ENCODE measurements at places on chromosomes 3 and 15. TPM values are rescaled to one million over a fixed set of nuclear protein-coding genes. Genes with fewer than 3 reads are reported as not detected.

DNA sequence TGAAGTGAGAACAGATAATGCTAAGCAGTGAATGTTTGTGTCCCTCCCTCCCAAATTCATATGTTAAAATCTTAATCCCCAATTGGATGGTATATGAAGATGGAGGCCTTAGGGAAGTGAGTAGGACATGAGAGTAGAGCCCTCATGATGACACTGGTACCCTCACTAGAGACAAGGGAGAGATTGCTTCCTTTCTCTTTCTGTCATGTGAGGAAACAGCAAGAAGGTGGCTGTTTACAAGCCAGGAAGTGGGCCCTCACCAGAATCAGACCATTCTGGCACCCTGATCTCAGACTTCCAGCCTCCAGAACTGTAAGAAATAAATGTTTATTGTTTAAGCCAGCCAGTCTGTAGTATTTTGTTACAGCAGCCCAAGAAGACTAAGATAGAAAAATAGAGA, 209.5 kb downstream of the SATB1 start:
- no peaks in the 10 kb centered on the region for H3K27me3 ChIP-seq
- no peak for DNase-seq
- no peaks in the 10 kb centered on the region for H3K4me1 ChIP-seq
- H3K36me3 ChIP-seq = no peaks in the 10 kb centered on the region
- no peak overlapping the region for H3K4me3 ChIP-seq

DNA sequence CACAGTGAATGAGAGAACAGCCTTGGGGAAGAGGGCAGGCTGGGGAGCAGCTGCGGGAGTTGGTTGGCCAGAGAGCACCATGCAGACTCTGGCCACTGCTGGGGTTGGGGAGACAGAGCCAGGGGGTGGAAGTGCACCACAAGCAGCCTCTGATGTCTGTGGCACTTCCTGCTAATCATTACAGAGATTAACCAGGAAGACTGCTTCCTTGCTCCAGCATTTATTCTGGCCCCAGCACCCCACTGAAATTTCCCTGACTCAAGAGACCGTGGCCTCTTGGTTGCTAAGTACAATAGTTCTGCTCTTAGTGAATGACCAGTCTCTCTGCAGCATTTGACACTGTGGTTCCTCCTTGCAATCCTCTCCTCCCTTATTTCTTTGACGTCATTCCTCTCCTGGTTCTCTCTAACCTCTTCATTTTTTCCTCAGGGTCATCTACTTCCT, 266.2 kb upstream of the ROPN1 start:
- no peaks in the 10 kb centered on the region for H3K4me1 ChIP-seq
- H3K36me3 ChIP-seq = no peaks in the 10 kb centered on the region
- H3K27me3 ChIP-seq = no peaks in the 10 kb centered on the region
- H3K27ac ChIP-seq = no peak overlapping the region
- H3K4me3 ChIP-seq = no peak overlapping the region

DNA sequence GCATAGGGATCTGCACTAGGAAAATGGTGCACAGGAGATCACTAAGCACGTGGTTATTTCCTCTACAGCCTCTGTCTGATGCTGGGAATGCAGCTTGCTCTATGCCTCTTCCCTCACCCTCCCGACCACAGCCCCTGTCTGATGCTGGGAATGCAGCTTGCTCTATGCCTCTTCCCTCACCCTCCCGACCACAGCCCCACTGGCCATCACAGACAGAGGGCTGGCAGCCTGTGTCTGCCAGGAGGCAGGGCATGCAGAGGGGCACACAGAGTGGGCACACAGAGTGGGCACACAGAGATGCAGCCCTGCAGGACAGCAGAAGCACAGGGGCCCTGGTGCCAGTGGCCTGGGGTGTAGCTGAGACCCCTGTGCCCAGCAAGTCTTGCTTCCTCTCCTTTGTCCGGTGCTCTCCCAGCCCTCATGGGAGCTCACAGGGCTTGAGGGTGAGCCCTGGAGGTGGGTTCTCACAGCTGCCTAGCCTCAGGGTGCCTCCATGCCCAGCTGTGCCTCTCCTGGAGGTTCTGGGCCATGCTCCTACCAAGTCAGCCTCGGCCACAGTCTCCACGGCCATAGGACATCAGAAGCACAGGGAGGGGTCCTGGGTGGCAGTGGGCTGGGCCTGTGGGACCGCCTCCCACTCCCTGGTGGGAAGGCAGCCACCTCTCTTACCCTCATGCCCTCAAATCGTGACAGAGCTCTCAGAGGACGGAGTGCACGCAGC, 65.8 kb downstream of the EXOG start:
- DNase-seq = no peak
- H3K27me3 ChIP-seq = no peaks in the 10 kb centered on the region
- no peak overlapping the region for H3K4me3 ChIP-seq
- no peak overlapping the region for H3K27ac ChIP-seq
- H3K4me1 ChIP-seq = no peaks in the 10 kb centered on the region

GRCh38 chr3:126085276-126085675, 1.4 kb upstream of the SLC41A3 start:
- peaks cover 26% of the 10 kb centered on the region for H3K4me1 ChIP-seq
- DNase-seq = no peak
- no peaks in the 10 kb centered on the region for H3K27me3 ChIP-seq
- H3K36me3 ChIP-seq = no peaks in the 10 kb centered on the region

GRCh38 chr3:118886708-118887107, 147.9 kb downstream of the IGSF11 start:
- H3K27ac ChIP-seq = no peak overlapping the region
- no peak for DNase-seq
- H3K4me1 ChIP-seq = no peaks in the 10 kb centered on the region
- H3K4me3 ChIP-seq = no peak overlapping the region

Gene NUP210
- total RNA-seq = 138 TPM

- no peaks in the 10 kb centered on the region for H3K36me3 ChIP-seq
- no peak overlapping the region for H3K27ac ChIP-seq
- H3K4me1 ChIP-seq = no peaks in the 10 kb centered on the region
- no peak for DNase-seq
- H3K27me3 ChIP-seq = no peaks in the 10 kb centered on the region
- H3K4me3 ChIP-seq = no peak overlapping the region
Measured at GRCh38 chr3:73385568-73385967, 239.2 kb downstream of the PDZRN3 start.

DNA sequence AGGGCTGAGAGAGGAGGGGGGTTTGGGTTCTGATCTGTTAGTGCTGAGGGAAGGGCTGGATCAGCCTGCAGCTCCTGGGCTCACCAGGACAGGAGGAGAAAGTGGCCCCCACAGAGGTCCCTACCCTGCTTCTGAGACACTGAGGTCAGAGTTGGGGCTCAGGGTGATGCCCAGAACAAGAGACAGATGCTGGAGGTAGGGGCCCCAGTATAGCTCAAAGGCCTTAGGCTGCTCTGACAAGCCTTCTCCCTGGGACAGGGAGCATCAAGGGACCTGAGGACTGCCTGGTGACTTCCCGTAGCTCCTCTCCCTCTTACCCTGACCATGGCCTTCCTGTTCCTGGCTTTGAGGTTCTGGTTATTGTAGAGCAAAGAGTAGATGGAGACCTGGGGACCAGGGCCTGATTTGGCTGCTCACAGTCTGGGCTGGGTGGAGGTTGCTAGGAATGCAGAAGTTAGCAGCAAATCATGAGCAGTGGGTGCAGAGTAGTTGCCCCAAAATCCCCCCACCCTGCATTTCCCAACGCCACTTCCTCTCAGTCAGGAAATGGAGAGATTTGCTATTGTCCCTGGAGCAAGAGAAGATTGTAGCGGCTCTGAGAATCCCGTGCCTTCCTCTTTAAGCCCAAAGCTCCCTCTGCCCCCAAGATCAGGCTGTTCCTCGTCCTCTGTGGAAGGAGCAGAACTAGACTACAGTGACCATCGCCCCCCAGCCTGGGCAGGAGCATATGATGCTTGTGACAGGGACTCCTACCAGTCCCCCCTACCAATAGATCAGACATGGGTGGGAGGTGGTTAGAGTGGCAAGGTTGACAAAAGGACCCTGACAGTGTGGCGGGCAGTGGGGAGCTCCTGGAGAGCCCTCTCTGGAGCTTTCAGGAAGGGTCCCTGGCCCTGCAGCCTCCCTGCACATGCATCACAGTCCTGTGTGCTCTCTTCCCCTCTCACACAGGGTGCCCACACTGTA, 47.4 kb upstream of the SEC22A start:
- no peak overlapping the region for H3K27ac ChIP-seq
- DNase-seq = no peak
- no peaks in the 10 kb centered on the region for H3K27me3 ChIP-seq
- H3K36me3 ChIP-seq = no peaks in the 10 kb centered on the region
- H3K4me3 ChIP-seq = no peak overlapping the region
- no peaks in the 10 kb centered on the region for H3K4me1 ChIP-seq

Gene PLCH1
- not detected for total RNA-seq
